GDM1 (cell line): ENCODE measurements at places on chromosomes 3 and 15.

GRCh38 chr3:83524901-83525300, 1433.9 kb upstream of the CADM2 start:
- no peak for DNase-seq

GRCh38 chr3:181999314-181999713, 287.6 kb downstream of the SOX2 start:
- DNase-seq = no peak

DNA sequence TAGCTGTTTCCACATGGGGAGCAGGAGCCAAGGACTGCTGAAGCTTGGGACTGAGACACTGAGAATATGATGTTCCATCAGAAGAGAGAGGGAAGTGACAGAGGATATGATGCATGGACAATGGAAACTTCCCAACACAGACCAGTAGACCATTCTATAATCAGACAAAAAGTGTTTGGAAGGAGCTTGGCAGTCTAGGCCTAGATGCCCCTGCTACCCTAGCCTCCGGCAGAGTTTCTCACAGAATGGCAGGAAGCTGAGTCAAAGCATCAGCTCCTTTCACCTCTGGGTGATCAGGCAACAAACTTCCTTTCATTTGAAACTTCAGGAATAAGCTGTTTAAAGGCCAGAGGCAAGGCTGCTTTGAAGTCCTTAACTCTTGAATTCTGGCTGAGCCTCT, 222.0 kb downstream of the NEK10 start:
- DNase-seq = no peak

GRCh38 chr15:33371159-33371558, 60.4 kb downstream of the RYR3 start:
- no peak for DNase-seq

DNA sequence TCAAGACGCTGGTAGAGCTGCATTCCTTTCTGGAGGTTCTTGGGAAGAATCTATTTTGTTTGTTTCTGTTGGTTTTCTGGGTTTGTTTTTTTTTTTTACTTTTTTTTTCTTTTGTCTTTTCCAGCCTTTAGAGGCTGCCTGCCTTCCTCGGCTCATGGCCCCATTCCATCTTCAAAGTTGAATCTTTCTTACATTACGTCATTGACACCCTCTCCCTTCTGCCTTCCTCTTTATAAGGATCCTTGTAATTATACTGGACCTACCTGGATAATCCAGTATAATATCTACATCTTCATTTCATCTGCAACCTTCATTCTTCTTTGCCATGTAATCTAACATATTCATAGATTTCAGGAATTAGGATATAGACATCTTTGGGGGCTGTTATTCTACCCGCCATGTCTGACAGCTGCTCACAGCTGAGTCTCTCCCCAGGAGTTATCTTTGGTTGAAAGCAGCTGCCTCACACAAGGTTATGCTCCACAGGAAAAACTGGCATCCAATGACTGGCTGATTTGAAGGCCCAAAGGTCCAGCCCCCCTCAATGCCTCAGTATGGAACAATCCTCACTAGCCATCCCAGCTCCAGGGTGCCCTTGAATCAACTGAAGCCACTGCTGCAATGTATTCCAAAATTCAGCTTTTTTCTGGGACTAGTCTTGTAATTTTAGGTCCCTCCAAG, 38.4 kb upstream of the THBS1 start:
- DNase-seq = no peak

DNA sequence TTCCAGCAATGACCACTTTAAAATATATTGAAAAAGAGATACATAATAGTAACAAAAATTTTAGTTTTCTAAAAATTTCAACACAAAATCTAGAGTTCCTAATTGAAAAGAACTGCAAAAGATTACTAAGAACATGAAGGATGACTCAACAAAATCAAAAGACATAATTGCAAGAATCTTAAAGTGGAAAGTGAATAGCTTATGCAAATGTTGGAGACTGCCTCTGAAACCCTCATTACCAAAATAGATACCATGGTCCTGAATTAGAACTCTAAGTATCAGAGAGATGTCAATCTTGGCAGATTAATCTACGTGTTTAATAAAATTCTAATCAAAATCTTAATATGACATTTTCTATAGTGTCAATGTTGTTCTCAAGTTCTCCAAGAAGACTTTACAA, 60.7 kb upstream of the SGO1 start:
- no peak for DNase-seq

GRCh38 chr3:197350446-197350845, 52.0 kb upstream of the DLG1 start:
- no peak for DNase-seq

DNA sequence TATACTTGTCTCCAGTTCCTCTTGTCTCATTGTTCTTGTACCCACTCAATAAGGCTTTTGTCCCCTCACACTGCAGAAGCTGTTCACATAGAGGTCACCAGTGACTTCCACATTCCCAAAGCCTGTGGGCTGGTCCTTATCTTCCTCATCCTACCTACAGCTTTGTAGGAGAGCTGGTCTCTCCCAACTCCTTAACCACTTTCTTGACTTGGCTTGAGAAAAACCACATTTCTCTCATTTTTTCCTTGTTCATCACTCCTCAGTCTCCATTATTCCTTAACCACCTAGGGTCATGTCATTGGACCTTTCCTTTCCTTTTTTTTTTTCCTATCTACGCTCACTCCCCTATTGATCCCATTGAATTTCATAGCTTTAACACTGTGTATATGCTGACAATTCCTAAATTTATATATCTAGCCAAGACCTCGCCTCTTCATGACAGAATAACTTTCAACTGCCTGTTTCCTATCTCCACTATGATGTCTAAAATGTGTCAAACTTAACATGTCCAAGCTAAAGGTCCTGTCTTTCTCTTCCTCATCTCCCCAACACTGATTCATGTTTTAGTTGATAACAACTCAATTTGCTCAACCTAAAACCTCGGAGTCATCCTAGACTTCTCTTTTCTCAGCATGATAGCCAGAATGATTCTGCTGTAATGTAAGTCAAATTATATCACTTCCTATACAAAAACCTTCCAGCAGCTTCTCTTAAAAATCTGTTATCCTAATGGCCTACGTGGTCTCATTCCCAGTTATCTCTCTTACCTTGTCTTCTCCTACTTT, 49.5 kb downstream of the CEP63 start:
- no peak for DNase-seq

DNA sequence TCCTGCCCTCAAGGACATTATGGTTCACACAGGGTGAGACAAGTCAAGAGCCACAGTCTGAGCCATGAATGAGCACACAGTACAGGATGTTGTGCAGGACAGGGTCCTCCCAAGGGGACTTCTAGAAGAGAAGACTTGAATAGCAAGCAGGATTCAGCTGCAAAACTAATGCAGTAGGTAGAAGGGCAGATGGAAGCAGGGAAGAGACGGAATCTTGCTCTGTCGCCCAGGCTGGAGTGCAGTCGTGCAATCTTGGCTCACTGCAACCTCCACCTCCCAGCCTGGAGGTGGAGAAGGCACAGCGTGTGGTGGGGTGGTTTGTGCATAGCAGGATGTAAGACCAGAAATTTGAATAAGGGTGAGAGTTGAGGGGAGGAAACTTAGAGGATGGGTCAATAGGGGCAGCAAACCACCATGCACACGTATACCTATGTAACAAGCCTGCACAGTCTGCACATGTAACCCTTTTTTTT, 8.0 kb downstream of the BCL2L10 start:
- no peak for DNase-seq

DNA sequence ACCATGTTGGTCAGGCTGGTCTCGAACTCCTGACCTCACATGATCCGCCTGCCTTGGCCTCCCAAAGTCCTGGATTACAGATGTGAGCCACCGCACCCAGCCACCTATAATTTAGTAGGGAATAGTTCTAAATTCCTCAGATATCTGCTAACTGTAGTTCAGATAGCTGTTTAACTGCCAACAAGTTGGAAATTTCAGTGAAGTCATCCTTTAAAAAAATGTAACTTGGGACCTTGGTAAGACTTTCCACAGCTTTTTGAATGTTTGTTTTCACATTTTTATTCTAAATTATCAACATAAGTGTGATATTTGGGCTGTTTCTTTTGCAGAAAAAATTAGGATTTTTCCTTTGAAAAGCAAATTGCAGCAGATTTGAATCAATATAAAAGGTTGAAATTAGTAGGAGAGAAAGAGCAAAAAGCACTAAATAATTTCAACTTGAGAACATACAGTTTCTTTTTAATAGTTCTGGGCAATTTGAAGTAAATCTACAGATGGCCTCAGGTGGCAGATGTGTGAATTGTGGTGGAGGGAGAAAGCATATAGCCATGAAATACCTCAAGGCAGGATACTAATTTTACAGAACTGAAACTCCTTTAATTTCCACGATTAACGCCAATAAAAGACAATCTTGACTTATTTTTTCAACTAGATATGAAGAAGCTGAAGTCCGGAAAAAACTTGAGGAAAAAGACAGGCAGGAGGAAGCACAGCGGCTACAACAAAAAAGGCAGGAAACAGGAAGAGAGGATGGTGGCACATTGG, 34.3 kb downstream of the USP8 start:
- DNase-seq = no peak

GRCh38 chr3:161893972-161894371, 397.4 kb downstream of the OTOL1 start:
- DNase-seq = no peak

DNA sequence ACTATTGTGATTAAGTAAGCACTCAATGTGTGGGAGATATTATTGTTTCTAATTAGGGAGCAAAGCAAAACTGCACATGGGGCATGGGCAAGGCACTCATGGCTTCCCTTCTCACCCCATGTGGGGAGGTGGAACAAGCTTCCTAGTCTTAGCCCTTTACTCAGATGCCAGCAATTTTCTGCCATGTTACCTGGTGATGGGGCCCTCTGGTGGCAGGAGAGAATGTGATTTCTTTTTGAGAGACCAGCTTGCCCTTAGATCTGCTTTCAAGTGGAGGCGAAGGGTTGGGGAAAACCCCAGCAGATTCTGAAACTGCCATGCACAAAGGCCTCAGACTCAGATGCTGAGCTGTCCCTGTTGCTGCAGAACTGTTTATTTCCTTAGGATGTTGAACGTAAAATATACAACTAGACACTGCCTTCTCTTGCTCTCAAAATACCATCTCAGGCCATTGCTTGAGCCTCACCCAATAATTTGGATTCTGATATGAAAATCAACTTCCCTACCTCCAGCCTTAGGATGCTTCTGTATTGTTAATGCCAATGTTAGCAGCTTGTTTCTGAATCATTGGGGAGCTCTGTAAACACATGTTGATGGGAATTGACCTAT, 130.2 kb upstream of the TPRG1 start:
- DNase-seq = peak; percentile 50

DNA sequence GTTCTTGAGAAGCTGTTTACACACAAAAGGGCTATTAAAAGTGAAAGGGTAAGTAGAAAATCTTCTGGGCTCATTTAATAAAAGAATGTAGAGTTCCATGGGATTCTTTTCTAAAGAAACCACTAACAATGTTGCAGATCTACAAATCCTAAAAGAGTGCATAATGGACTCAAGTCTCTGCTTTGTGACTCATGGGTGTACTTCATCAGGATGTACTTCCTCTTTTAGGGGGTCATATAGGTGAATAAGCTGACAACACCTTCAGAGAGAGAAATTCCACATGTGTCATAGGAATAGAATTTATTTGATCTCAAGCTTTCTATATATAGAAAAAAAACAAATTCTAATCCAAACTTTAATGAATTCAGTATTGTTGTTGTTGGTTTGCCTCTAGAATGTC, 355.5 kb downstream of the TIGIT start:
- no peak for DNase-seq

DNA sequence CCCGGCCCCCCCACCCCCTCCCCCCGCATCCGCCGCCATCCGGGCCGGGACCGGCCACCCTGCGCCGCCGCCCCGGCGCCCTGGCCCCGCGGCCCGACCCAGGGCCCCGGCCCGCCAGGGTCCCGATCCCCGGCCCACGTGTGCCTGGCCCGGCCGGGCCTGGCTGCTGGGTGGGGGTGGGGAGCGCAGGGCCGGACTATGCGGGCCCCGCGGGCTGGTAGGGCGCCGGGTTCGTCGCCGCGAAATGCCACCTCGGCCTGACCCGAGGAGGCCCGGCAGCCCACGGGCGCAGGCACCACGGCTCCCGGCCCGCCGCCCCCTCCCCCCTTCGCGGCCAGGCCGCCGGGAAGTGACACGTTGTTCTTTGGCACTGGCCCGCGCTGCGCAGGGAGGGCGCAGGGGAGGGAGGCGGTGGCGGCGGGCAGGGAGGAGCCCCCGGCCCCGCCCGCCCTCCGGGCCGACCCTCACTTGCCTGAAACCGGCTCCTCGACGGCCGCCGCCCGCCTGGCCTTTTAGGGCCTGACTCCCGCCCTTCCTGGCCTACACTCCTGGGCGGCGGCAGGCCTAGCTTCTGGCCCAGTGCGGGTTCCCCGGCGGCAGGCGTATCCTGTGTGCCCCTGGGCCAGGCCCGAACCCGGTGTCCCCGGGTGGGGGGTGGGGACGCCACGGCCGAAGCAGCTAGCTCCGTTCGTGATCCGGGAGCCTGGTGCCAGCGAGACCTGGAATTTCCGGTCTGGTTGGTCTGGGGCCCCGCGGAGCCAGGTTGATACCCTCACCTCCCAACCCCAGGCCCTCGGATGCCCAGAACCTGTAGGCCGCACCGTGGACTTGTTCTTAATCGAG, 515 bp downstream of the EIF4G1 start:
- DNase-seq = peak; percentile 48

DNA sequence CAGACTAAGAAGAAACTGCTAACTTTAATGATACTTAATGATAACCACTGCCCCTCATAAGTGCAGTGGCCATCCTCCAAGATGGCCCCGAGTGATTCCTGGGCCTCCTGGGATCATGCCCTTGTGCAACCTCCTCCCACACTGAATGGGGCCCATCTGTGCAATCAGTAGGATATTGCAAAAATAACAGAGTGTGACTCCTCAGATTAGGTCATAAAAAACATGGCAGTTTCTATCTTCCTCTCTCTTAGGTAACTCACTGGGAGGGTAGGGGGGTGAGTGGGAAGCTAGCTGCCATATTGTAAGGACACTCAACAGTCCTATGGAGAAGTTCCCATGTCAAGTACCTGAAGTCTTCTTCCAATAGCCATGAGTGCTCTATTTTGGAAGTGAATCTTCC, 173.0 kb downstream of the SHQ1 start:
- no peak for DNase-seq

- DNase-seq = no peak
These were observed 16.0 kb downstream of the ANKRD63 start for GRCh38 chr15:40266828-40267304.

DNA sequence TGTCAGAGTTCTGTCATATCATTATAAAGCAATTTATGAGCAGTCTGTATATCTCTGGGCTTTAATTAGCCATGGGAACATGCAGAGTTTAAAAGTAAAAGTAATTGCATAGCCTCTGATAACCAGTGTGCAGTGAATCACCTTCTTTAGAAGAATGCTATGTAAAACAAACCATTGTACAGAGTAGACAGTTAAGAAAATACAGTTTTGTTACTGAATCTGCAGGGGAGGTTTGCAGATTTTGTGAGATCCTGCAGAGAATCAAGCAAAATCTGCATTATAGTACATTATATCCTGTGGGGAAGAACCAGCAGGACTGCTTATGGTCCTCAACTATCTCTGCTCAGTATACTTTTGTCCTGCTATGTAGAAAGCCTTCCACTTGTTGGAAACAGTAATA, 396.2 kb upstream of the NAALADL2 start:
- DNase-seq = no peak
